Iris pigment epithelial cell (primary cell): ENCODE measurements at places on chromosomes 3 and 15.

- DNase-seq: no peak
Measured at GRCh38 chr15:59801649-59802048, 112.5 kb upstream of the BNIP2 start.

GRCh38 chr3:192409838-192410683 lies 317.3 kb downstream of the FGF12 start:
- peak; percentile 31 for DNase-seq

DNA sequence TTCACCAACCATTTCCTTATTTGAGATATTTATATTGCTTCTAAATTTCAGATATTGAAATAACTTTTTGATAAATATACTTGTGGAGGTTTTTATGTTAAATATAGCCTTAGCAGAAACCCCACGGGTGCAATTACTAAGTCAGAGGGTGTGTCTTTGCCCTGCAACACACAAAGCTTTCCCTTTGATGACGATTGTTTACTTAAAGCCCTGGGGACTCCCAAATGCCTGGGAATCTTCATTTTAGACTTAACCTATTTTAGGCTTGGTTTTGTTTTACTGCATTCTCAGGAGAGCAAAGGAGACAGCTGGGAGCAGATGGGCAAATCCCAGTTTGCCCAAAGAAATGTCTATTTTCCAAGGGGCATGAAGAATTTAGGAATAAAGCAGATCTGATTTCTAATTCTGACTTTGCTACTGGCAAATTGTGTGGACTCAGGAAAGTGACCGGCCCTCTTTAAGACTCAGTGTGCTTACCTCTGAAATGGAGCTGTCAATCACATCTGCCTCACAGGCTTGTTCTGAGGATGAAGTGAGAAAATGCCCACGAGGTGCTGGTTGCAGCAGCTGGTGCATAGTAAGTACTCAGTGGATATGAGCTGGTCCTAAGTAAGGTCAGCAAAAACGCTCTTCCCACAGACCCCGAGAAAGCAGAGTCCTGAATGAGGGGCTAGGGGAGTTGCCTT lies 49.3 kb upstream of the CA12 start:
- no peak for DNase-seq

- DNase-seq: no peak
Measured at GRCh38 chr3:10356461-10356981, 35.6 kb upstream of the SEC13 start.

GRCh38 chr3:32442766-32443165 lies 51.1 kb downstream of the CMTM7 start:
- DNase-seq: peak; percentile 63

DNA sequence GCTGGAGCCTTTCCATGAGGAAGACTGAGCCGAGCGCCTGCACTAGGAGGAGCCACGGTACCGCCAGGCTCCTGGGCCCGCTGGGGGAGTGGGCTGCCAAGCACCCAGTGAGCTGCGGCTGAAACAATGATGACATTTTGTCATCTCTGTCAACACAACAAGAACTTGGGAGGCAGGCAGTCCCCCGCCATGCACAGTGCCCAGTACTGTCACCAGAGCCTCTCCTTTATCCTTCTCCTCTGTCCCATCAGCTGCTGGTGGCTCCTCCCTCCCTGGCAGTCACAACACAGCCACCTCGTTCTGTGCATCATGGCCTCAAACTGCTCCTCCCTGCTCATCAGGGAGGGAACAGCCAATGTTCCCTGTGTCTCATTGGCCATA lies 34.0 kb upstream of the PCSK6 start:
- DNase-seq: no peak

DNA sequence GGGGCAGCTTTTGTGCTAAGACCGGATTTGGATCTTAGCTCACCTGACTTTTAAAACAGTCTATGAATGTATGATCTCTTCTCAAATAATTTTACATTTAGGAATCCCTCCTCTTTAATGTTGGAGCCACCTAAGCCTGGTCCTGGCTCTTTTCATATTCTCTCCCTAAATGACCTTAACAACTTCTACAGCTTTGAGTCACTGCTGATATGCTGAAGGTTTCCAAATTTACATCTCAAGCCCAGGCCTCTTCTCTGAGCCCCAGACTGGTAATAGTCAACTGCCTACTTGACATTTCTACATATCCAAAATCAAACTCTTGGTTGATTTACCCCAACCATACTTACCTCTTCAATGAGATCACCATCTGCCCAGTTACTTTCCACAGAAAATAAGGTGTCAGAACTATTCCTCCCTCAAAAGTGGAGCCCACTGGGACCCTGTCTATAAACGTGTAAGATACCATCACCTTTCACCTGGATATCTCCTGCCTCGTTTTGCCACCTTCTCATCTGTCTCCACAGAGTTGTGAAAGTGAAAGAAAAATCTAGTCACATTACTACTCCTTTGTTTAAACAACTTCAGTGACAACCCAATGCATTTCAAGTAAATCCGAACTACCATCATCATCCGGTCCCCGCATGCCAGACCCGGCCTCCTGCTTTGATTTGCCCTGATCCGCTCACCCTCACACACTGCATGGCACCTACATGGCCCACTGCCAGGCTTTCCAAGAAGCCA lies 48.8 kb downstream of the UBP1 start:
- DNase-seq: no peak

GRCh38 chr3:1774597-1774996 lies 324.1 kb upstream of the CNTN4 start:
- no peak for DNase-seq

DNA sequence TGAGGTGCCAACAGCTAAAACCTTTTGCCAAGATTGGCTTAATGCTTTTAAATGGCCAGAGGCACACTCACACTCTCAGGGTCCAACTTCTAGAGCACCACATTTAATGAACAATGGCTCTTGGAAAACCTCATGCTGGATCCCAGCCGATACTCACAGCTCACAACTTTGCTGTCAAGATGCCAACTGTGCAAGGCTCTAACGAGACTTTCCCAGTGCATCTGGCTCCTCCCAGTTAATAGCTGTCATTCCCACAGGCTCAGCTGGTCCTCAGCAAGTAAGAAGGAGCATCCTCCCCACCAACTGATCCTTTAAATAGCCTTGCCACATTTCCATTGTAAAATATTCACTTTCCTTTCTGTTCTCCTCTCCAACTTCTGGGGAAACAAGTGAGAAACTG lies 20.3 kb upstream of the FRMD4B start:
- DNase-seq: no peak

GRCh38 chr3:119635719-119636118 lies 24.7 kb downstream of the POPDC2 start:
- DNase-seq: no peak

- no peak for DNase-seq
Measured at GRCh38 chr15:33533197-33533596, 222.4 kb downstream of the RYR3 start.

GRCh38 chr3:155233213-155233612 lies 60.3 kb downstream of the STRIT1 start:
- peak; percentile 72 for DNase-seq

GRCh38 chr3:89847955-89848354 lies 740.5 kb downstream of the EPHA3 start:
- DNase-seq: no peak

DNA sequence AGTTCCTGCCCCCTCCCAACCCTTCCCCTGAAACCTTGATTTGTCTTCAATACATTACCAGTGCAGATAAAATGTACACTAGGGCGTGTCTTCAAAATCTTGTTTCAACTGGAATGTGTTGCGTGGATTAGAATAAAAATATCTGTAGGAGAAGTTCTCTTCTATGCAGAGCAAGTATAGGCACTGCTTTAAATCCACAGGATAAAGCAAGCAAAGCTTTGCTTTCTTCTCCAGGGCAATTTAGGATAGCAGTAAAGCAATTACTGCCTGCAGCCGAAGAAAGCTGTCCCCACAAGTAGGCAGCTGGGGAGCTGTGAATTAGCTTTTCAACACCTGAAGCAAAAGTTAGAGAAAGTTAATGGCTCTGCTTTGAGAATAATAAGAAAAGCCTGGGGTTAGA lies 329.7 kb upstream of the KCNMB2 start:
- DNase-seq: no peak

DNA sequence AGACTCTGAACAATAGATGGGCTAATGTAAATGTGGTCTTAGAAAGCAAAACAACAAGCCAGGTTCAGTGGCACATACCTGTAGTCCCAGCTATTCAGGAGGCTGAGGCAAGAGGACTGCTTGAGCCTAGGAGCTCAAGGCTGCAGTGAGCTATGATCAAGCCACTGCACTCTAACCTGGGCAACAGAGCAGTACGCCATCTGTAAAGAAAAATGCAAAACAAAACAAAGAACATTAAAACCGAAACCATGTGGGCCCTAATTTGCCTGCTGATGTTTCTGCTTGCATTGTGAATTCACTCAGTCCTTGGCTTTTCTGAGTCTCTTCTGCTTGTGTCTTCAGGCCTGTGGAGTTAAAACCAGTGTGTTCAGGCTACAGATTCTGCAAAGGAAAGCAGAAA lies 56.7 kb downstream of the CCNL1 start:
- no peak for DNase-seq

- DNase-seq: no peak
Measured at GRCh38 chr15:43749690-43750345, 3.6 kb downstream of the PDIA3 start.

DNA sequence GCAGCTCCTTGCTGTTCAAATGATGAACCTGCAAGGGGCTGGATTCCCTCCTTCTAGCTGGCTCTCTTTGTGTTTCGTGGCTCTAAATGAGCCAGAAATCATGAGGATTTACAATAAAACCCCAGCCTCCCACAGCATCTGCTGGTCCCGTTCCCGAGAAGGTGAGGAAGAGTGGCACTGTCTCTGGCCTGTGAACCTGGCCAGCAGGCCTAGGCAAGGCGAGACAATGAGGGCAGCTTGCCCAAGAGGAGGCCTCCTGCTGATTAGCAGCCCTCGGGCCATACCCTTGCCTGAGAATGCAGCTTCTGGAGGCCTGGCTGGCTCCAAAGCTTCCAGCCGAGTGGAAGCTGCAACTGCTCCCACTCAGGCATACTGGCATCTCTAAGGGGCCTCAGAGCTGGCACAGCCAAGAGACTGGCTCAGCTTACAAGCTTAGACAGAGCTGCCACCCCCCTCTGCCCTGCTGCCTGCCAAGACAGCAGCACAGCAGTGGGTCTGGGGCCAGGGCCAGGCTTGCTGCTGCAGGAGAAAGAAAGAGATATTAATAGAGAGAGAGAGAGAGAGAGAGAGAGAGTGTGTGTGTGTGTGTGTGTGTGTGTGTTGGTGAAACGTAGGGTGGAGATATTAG lies 76.5 kb downstream of the HMG20A start:
- peak; percentile 21 for DNase-seq

- DNase-seq: no peak
Measured at GRCh38 chr3:103711670-103712069, 1276.9 kb downstream of the ZPLD1 start.

- peak; percentile 15 for DNase-seq
Measured at GRCh38 chr3:84600703-84601225, 358.0 kb upstream of the CADM2 start.

DNA sequence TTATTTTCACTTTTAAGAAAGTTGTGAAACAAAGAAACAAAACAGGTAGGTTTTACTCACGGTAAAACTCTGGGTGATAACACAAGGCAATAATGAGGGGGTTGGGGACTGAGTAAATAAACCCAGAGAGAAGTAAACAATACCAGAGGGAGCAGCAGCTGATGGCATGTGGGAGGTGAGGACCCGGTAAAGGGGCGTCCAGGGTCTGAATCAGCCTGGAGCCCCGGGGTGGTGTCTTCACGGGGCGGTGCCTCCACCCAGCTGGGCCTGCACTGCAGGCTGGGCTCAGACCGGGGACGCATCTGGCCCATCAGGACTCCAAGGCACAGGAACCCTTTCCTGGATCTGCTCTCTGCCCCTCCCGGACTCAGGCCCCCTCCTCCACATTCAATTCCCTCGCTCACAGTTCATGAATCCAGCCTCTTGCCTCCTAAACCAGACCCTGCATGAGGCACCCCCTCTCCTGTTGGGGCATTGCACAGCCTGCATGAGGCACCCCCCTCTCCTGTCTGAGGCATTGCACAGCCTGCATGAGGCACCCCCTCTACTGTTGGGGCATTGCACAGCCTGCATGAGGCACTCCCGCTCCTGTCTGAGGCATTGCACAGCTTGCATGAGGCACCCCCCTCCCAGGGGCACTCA lies 73.9 kb upstream of the MFGE8 start:
- DNase-seq: no peak

GRCh38 chr3:26630669-26631389 lies 8.3 kb downstream of the LRRC3B start:
- DNase-seq: no peak

DNA sequence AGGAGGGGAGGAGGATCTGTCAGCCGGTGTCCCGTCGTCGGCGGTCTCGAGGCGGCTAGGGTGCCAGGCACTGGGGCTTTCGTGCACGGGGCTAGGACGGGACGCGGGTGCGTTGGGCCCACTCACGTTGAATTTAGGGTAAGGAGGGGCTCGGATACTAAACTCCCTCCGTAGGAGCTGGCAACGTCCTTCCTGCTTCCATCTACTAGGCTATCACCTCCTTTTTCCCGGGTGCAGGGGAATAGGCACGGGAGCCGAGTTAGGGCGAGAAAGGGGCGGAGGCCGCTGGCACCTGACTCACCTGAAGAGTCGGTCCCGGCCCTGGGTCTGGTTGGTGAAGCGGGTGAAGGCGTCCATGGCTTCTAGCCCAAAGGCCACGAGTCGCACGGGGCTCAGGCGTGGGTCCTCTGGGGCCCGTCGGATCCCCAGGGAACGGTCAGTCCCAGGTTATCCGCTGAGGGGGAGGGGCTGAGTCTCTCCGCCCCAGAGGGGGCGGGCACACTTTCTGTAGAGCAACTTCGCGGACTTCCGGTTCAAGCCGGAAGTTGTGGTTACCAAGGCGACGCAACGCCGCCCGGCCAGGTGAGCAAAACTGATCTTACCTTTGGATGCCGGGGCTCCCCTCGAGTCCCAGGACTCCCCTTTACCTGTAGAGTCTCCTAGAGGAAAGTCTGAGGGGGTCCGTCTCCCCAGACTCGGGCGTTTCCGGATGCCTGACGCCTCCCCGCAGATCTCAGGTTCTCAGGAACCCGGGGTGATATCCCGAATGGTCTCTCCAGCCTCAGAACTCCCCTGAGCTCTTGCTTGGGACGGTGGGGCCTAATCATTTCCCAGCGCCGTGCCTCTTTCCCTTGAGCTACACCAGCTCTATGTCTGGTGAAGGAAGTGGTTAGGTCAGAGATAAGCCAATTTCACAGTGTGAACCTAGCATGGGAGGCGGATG lies at the start of the genes PEX11A and WDR93:
PEX11A (minus strand) TSS at position 479 of the 943 bp plus-strand sequence; CDS start at position 357, 122 bp downstream.
WDR93 (plus strand) TSS at position 536 of the 943 bp plus-strand sequence. CDS start 10,936 bp downstream, outside the sequence.
- DNase-seq: peak; percentile 55

GRCh38 chr3:129277829-129278271 lies 820 bp upstream of the HMCES start:
- no peak for DNase-seq

DNA sequence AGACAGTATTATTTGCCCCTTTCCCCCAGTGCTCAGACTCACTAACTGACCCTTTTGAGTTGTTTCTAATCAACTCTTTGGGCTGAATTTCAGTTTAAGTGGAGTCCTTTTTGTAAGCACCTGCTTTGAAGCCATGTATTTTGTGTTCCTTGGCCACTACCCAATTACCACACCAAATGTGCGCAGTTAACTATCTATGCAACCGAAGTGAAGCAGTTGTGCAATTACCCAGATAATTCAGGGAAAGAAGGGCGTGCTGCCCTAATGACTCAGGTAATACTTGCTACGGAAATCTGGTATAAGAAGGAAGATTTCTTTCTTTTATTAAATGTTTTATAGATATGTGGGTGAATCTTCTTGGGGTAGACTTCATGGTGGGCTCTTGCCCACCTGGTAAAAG lies 371.9 kb upstream of the TBL1XR1 start:
- DNase-seq: no peak

GRCh38 chr3:69411346-69411745 lies 25.5 kb upstream of the FRMD4B start:
- DNase-seq: peak; percentile 72
